Effector memory CD8-positive, alpha-beta T cell (primary cell): ENCODE measurements at places on chromosomes 3 and 15.

DNA sequence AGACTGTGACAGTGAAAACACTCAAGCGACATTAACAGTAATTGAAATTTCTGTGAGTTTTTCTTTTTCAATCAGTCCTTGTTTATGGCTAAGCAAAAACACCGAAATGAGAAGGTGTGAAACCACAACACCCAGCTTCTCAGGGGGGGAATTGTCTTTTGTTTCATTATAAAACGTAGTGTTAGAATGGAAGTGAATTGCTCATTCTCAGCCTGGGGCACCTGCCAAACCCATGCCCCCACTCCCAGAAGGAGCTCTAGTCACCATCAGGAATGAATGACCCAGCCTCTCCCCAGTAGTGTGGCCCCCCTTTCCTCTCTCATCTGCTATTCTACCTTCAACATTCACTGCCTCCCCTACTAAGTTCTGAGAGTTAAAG lies 185.8 kb upstream of the CFAP20DC start:
- peak; percentile 10 for DNase-seq

- DNase-seq, result no peak
Observed at GRCh38 chr3:58899159-58899952, 150.5 kb downstream of the CFAP20DC start.

GRCh38 chr3:184380185-184380626 lies 352 bp downstream of the CHRD start:
- DNase-seq, result no peak

- no peak for DNase-seq
Observed at GRCh38 chr3:153513236-153513635, 351.2 kb downstream of the RAP2B start.

DNA sequence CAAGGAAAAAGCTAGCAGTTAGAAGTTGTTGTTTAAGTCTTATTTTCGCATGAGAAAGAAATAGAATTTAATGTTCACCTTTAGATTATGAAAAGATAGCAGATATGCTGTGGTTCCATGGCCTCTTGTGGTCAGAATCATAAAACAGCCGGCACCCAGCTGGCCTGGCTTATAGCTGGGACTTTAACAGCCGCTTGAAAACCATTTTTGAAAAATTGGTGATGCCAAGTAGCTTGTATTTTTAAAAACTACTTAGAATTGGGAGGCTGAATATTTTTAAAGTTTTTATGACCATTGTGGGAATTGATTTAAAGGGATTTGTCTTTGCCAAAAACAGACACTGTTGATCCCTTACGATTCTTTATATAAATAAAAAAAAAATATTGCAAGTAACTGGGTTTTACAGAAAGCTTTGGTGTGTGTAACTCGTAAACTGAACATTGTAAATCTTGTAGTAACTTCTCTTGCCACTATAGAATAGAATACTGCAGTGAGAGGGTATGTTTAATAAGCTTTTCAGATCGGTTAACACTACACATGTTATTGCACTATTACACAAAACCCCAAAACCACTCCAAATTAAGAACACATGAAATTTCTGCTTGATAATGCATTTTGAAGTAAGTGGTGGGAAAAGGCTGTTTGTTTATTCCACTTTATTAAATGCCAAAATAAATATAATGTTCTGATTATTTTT lies 6.6 kb downstream of the ARRDC4 start:
- DNase-seq, result no peak

DNA sequence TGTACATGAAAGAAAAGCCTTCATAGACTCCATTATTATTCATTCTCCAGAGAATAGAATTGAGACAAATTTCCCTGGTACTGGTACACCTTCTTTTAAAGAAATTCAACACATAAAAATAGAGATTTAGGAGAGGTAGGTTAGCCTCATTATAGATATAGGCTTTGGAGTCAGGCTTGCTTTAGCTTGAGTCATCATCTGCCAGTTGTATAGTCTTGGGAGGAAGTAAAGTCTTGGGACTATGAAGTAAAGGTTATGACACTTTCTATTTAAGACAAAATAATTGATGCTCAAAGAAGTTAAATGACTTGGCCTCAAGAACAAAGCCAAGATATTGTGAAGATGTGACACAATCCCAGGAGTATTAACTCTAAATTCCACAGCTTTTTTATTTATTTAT lies 4.3 kb downstream of the HRG start:
- DNase-seq, result no peak

DNA sequence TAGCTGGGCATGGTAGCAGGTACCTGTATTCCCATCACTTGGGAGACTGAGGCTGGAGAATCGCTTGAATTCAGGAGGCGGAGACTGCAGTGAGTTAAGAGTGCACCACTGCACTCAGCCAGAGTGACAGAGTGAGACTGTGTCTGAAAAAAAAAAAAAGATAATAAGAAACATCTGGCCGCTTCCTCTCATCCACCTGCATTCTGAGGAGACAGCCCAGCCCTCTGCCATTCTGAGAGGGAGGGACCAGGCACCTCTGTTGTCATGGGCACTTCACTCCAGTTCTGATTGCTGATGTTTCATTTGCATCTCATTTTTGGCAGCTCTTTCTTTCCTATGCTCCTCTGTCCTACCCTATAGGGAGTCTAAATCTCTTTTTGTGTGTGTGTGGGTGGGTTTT lies 36.4 kb upstream of the GSK3B start:
- DNase-seq, result no peak

GRCh38 chr3:24310887-24311286 lies 183.8 kb downstream of the THRB start:
- no peak for DNase-seq
